ENCODE measurements at places on chromosomes 5 and 9. TPM values are rescaled to one million over a fixed set of nuclear protein-coding genes. Genes with fewer than 3 reads are reported as not detected.

Gene PCDHGA2
- 6.1 TPM for total RNA-seq

Gene MLANA
- not detected for total RNA-seq

Gene AIF1L
- 16.2 TPM for total RNA-seq

Gene CAVIN4
- total RNA-seq = 0.49 TPM

Gene SPINK6
- not detected for total RNA-seq

Gene POLR1E
- 12.3 TPM for total RNA-seq

Gene LIX1
- not detected for total RNA-seq

Gene SH3GL2
- not detected for total RNA-seq

Gene WWC1
- total RNA-seq = 18.7 TPM

Gene GPR150
- 1.7 TPM for total RNA-seq

Gene GARIN3
- total RNA-seq = not detected

- DNase-seq = no peak
- H3K27me3 ChIP-seq = no peaks in the 10 kb centered on the region
- no peak overlapping the region for H3K27ac ChIP-seq
- H3K36me3 ChIP-seq = no peaks in the 10 kb centered on the region
- peaks cover 16% of the 10 kb centered on the region for H3K4me1 ChIP-seq
Measured at GRCh38 chr9:134488331-134489280, 153.0 kb upstream of the COL5A1 start.

GRCh38 chr5:15807871-15808270, 307.9 kb downstream of the FBXL7 start:
- H3K27ac ChIP-seq = no peak overlapping the region
- no peaks in the 10 kb centered on the region for H3K27me3 ChIP-seq
- no peak for DNase-seq
- no peak overlapping the region for H3K4me3 ChIP-seq
- no peaks in the 10 kb centered on the region for H3K36me3 ChIP-seq

- H3K27ac ChIP-seq = no peak overlapping the region
- DNase-seq = no peak
- no peak overlapping the region for H3K4me3 ChIP-seq
- peaks cover 16% of the 10 kb centered on the region for H3K4me1 ChIP-seq
- H3K36me3 ChIP-seq = no peaks in the 10 kb centered on the region
Measured at GRCh38 chr5:124806373-124807077, 60.1 kb upstream of the ZNF608 start.

DNA sequence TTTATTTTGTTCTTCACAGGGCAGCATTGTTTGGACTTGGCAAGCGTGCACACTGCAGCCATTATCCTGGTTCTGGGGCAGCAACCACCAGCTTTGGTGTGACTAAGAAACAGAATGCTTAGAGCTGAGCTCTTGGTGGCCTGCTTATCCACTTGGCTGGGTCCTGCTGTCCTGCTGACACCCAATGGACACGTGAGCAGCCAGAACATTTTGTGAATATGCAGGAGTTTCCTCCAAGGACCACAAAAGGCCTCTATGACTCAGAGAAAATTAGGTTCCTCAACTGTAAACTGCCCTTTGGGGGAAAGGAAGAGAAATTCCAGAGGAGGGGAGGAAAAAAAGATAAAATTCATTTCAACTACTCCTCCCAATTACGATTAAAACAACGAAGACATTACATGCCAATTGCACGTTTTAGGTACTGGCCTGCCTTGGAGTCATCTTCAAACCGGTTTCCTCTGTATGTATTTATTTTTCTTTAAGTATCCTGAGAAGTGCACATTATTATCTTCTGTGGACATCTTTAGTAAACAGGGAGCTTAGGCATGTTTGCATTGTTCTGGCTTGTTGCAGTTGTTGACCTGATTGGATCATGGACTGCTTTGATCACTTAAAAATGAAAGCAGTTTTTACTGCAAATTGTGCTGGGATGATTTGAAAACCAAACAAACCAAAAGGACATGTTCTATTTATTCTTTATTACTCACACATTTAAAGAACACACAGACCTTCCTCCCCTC, 82.3 kb upstream of the TLE4 start:
- H3K36me3 ChIP-seq = no peaks in the 10 kb centered on the region
- peaks cover 10% of the 10 kb centered on the region for H3K4me1 ChIP-seq
- no peak overlapping the region for H3K4me3 ChIP-seq
- H3K27me3 ChIP-seq = no peaks in the 10 kb centered on the region
- no peak overlapping the region for H3K27ac ChIP-seq
- no peak for DNase-seq

DNA sequence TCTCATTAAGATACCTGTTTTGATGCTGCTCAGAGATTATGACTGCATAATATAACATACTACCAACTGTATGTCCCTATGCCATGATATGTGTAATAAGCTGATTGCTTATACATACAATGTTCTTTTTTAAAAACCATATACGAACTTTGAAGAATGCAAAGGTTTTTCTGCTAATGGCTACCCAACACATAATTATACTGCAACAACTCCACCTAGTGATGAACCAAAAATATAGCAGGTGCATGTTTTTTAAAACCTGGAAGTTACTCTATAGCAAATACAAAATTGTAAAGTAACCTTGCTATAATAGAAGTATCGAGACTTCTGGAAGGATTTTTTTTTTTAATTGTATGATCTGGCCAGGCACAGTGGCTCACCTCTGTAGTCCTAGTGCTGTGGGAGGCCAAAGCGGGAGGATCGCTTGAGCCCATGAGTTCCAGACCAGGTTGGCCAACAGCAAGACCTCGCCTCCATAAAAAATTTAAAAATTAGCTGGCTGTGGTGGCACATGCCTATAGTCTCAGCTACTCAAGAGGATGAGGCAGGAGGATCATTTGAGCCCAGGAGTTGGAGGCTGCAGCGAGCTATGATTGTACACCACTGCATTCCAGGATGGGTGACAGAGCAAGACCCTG, 49.1 kb downstream of the HOMER1 start:
- H3K27ac ChIP-seq = no peak overlapping the region
- H3K36me3 ChIP-seq = no peaks in the 10 kb centered on the region
- DNase-seq = no peak
- H3K4me1 ChIP-seq = no peaks in the 10 kb centered on the region
- no peak overlapping the region for H3K4me3 ChIP-seq

- no peaks in the 10 kb centered on the region for H3K27me3 ChIP-seq
- no peaks in the 10 kb centered on the region for H3K36me3 ChIP-seq
- no peak overlapping the region for H3K27ac ChIP-seq
Measured at GRCh38 chr5:135051872-135052271, 17.8 kb upstream of the PITX1 start.

- H3K36me3 ChIP-seq = no peaks in the 10 kb centered on the region
- no peak overlapping the region for H3K27ac ChIP-seq
- H3K27me3 ChIP-seq = no peaks in the 10 kb centered on the region
- no peaks in the 10 kb centered on the region for H3K4me1 ChIP-seq
Measured at GRCh38 chr5:55702598-55703345, 9.4 kb downstream of the SLC38A9 start.

DNA sequence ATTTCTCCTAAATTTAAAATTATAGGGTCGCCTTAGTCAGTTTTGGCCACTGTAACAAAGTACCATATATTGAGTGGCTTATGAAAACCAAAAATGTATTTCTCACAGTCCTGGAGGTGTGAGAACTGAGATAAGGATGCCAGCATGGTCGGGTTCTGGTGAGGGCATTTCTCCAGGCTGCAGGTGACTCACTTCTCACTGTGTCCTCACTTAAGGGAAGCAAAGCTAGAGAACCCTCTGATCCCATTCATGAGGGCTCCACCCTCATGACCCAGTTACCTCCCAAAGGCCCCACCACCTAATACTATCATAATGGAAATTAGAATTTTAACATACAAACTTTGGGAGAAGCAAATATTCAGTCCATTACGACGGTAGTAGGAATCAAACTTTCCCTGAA, 75.1 kb upstream of the FBN2 start:
- no peak for DNase-seq
- H3K4me3 ChIP-seq = no peak overlapping the region
- no peak overlapping the region for H3K27ac ChIP-seq
- H3K4me1 ChIP-seq = no peaks in the 10 kb centered on the region
- no peaks in the 10 kb centered on the region for H3K36me3 ChIP-seq

- no peaks in the 10 kb centered on the region for H3K27me3 ChIP-seq
- no peak for DNase-seq
- no peak overlapping the region for H3K4me3 ChIP-seq
- no peaks in the 10 kb centered on the region for H3K4me1 ChIP-seq
- no peak overlapping the region for H3K27ac ChIP-seq
Measured at GRCh38 chr9:126117631-126118030, 209.0 kb upstream of the MVB12B start.

DNA sequence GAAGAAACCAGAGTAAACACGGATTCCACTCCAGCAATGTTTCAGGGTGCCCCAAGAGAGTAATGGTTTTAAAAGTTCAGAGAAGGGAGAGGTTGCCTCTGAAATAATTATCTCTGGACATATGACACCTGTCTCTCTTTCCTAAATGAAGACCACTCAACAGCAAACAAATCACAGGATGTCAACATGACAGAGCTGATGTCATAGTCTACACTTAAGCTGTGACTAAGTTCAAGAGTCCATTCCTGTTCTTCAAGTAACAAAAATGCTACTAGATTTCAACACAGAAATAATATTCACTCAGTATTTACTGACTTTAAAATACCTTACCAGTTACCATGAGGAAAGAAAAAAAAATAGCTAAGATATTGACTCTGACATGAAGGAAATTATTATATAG, 44.7 kb upstream of the SLC30A5 start:
- H3K4me3 ChIP-seq = no peak overlapping the region
- H3K27ac ChIP-seq = no peak overlapping the region
- no peak for DNase-seq
- no peaks in the 10 kb centered on the region for H3K27me3 ChIP-seq

DNA sequence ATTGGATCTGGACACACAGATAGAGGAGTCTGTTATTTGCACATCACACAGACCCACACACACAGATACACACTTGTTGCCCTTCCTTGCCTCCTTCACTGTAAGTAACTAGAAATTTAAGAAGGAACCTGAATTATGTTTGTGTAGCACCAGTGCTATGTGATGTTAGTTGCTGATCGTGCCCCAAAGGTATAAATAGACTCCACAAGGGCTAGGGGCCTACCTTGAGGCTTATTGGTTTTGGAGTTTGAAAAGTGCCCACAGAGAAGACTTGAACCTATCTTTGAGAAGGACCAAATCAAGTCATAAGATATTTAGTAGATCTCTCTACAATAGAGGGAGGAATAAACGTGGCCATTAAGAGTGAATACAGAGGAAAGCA, 8.8 kb upstream of the TGFBI start:
- H3K27ac ChIP-seq = peak overlapping the region; percentile 59
- no peak overlapping the region for H3K4me3 ChIP-seq
- no peak for DNase-seq
- H3K36me3 ChIP-seq = no peaks in the 10 kb centered on the region
- H3K27me3 ChIP-seq = no peaks in the 10 kb centered on the region

GRCh38 chr9:133155156-133155555, 8.6 kb downstream of the GBGT1 start:
- no peaks in the 10 kb centered on the region for H3K27me3 ChIP-seq
- H3K4me3 ChIP-seq = no peak overlapping the region
- no peaks in the 10 kb centered on the region for H3K4me1 ChIP-seq
- DNase-seq = no peak

GRCh38 chr9:137988051-137988450, 110.5 kb downstream of the CACNA1B start:
- no peaks in the 10 kb centered on the region for H3K4me1 ChIP-seq
- H3K36me3 ChIP-seq = no peaks in the 10 kb centered on the region
- no peak overlapping the region for H3K4me3 ChIP-seq
- no peak overlapping the region for H3K27ac ChIP-seq
- DNase-seq = no peak

- H3K36me3 ChIP-seq = no peaks in the 10 kb centered on the region
- H3K4me3 ChIP-seq = peak overlapping the region; percentile 8
- DNase-seq = no peak
- H3K27ac ChIP-seq = peak overlapping the region; percentile 97
- peaks cover 92% of the 10 kb centered on the region for H3K4me1 ChIP-seq
Measured at GRCh38 chr9:121288673-121289025, 20.7 kb downstream of the GSN start.

GRCh38 chr9:20043035-20043434, 254.2 kb upstream of the SLC24A2 start:
- no peaks in the 10 kb centered on the region for H3K4me1 ChIP-seq
- H3K27me3 ChIP-seq = no peaks in the 10 kb centered on the region
- H3K4me3 ChIP-seq = no peak overlapping the region
- H3K36me3 ChIP-seq = no peaks in the 10 kb centered on the region
- no peak overlapping the region for H3K27ac ChIP-seq

DNA sequence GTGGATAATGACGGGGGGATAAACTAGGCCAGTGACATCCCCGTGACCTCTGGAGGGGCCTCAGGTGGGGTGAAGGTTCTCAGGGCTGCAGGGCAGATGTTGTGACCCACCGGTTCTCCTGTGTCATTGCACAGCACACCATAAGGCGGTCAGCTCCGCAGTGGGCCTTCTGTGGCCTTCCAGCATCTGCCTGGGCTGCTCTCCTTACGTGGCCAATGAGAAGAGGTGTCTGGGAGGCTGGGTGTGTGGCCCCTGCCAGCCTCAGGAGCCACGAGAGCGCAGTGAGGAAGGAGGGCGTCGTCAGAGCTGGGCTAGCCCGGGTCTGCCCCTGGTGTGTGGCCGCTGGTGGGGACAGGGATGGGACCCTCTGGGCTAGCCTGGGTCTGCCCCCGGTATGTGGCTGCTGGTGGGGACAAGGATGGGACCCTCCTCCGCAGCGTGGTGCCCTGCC, 48.7 kb downstream of the COL5A1 start:
- H3K27me3 ChIP-seq = no peaks in the 10 kb centered on the region
- H3K4me1 ChIP-seq = peaks cover 63% of the 10 kb centered on the region
- H3K4me3 ChIP-seq = no peak overlapping the region
- no peak for DNase-seq
- peak overlapping the region; percentile 59 for H3K27ac ChIP-seq

DNA sequence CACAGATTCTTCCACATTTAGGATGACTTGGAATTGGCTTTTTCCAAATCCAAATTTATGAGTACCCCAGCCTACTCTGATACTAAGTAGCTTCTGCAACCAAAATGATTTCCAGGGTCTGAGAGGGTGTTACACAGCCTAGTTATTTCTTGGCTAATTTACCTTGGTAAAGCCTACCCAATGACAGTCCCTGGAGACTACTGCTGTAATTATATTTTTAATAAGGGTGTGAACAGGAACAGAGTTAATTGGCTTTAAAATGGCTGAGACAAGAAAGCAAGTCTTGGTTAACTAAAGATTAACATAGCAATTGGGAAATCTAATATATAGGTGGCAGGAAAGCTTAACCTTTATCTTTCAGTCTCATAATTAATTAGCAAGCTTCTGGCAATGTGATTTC, 9.3 kb downstream of the PRLR start:
- DNase-seq = no peak
- no peak overlapping the region for H3K27ac ChIP-seq
- no peak overlapping the region for H3K4me3 ChIP-seq

DNA sequence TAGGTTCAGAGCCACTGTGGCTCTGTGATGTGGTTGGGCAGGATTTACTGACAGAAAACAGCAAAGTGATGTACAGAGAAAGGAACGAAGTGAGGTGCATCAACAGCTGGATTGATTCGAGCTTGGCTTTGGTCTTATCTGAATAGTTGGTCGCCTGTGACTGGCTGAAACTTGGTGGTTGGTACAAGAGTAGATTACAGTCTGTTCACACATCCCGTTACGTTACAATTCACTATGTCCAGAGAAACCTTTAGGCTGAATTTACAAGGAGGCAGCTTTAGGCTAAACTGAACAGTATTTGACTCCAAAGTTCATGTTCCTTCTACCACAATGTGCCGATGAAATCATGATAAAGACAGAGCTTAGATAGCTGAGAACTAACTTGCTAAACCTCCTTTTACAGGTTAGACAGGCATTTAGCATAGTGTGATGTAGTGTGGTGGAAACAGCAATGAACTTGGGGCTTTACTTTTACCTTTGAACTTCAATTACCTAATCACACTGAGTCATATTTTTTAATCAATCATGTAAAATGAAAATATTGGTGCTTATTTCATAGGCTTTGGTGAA, 210.2 kb upstream of the PUM3 start:
- H3K4me1 ChIP-seq = no peaks in the 10 kb centered on the region
- no peaks in the 10 kb centered on the region for H3K27me3 ChIP-seq
- no peak overlapping the region for H3K27ac ChIP-seq
- no peak for DNase-seq
